ENCODE measurements at places on chromosomes 3 and 15.

DNA sequence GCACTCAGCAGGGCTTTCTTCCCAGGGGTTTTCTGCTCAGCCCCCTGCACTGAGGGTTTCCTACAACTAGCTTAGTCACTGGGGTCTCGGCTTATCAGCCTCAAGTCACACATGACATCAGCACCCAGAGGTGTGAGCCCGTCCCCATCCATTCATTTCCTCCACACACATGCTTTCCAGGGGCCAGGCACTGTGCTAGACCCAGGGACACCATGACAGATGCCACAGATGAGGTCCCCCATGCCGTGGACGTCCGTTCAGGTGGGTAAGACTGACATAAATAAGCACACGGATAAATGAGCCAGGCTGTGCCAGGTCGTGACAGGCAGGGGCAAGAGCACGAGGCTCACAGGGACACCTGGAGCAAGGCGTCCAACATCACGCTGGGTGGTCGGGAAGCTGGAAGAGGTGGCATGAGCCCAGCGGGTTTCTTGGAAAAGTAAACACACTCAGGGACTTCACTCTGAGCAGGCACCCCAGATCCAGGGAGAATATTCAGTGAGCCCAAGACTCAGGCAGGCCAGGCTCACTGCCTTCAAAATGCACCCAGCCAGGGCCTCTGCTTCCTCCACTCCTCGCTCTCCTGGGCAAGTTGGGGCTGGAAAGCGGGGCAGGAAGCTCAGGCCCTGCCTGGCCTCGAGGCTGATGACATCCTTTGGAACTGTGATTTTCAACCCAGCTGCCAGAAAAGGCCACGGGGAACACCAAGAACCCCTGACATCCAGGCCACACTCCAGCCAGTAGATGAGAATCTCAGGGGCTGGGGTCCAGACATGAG is 139.3 kb downstream of the CHSY1 start:
- DNase-seq, result no peak

DNA sequence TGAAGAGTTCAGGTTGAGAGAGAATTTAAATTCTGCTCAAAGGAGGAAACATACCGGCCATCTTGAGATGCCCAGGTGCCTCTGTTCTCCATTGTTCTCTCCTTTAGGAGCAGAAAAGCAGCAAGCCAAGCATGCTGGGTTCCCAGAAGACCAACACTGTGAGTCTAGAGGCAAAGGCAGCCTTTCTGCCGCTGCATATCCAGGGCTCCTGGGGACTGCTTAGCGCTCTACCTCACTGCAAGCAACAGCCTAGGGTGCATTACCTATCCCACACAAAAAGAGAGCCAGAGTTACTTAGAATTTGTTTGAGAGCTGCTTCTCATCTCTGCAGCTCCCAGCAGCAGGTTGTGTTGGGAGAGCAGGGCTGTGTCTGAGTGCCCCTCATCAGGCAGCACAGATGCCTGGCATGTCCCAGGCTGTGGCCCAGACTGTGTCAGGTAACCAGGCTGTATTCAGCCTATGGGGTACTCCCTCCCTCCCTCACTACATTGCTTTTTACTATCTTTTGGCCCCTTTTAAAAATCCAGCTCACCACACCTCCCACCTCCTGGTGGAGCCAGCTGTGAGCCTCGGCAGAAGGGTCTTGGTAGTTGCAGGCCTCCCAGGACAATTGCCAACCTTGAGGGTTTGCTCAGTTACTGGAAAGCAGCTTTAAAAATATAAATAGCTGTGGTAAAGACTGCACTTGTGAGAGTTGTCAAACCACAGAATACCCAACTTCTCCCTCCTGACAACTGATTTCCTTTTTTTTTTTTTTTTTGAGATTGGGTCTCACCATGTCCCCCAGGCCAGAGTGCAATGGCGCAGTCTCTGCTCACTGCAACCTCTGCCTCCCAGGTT is 30.2 kb downstream of the BCL2L10 start:
- no peak for DNase-seq

DNA sequence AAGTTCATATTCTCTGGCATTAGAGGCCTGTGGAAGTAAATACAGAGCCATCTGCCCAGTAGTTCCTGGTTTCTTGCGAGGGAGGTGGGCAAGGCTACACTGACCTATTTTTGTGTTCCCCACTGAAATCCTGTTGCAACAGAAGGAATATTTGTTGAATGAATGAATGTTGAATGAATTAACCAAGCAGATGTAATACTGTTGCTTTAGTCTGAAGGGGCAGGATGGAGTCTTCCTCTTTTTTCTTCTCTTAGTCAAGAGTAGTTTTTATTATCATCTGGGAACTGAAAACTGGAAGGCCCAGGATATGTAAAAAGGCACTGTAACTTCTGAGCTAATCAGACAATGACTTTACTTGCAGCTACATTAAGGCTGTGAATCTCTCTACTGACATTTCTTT is 17.1 kb downstream of the BLOC1S6 start:
- DNase-seq, result no peak

GRCh38 chr3:115999001-115999585 is 375.8 kb downstream of the GAP43 start:
- DNase-seq, result no peak

DNA sequence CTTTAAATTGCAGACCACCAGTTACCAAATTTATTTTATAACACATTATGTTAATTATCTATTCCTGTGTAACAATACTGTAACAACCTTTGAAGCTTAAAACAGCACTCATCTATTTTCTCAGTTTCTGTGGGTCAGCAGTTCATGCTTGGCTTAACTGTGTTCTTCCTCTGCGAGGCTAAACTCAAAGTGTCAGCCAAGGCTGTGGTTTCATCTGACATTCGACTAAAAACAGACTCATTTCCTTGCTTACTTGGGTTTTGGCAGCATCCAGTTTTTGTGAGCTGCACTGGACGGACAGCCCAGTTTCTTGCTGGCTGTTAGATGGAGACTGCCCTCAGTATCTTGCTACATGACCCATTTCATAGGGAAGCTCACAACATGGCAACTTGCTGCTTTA is 247.3 kb upstream of the KCNH8 start:
- no peak for DNase-seq

DNA sequence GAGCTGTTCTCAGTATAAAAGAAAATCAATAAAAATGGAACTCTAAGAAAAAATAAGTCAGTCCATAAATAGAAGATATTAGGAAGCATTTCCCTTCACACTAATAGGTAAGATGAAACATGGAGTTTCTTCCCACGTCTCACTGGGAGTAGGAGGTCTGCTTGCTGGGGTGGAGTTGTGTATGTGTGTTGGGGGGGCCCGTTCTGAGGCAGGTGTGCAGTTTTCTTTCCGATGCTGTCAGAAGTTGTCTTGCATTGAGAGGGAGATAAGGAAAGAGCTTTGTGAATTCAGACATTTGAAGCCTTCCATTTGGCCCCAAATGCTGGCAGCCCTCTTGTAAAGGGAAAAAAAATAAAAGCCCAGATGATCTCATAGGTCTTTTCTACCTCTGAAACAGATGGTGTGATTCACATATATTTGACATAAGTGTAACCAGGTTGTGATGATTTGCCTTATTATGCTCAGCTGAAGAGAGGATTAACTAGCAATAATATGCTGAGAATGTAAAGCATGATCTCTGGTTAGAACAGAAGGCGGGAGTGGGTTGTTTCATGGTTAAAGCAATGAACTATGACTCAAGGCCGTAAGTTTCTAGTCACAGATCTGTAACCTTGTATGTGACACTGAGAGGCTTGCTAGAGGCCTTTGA is 8.8 kb downstream of the RASGRP1 start:
- DNase-seq, result no peak

DNA sequence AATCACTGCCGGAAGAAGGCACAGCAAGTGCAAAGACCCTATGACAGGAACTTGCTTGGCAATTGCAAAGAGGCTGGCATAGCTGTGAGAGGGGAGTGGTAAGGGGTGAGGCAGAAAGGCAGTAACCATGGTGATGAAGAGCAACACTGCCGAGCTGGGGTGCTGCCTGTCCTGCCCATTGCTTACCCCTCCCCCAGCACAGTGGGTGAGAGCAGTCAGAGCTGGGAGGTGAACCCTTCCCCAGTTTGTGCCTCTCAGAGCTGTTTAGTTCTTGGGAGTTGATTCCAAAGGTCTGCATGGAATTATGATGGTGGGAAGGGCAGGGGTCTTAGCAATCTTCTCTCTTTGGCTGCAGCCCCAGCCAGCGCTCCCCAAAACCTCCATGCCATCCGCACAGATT is 8.8 kb downstream of the TYRO3 start:
- no peak for DNase-seq
